ENCODE measurements at places on chromosomes 1 and 21. TPM values are rescaled to one million over a fixed set of nuclear protein-coding genes. Genes with fewer than 3 reads are reported as not detected.

GRCh38 chr1:32334864-32335534, 1.0 kb downstream of the MARCKSL1 start:
- DNase-seq, result peak; percentile 67

- no peak for DNase-seq
Observed at GRCh38 chr1:7582460-7582972, 188.6 kb upstream of the VAMP3 start.

DNA sequence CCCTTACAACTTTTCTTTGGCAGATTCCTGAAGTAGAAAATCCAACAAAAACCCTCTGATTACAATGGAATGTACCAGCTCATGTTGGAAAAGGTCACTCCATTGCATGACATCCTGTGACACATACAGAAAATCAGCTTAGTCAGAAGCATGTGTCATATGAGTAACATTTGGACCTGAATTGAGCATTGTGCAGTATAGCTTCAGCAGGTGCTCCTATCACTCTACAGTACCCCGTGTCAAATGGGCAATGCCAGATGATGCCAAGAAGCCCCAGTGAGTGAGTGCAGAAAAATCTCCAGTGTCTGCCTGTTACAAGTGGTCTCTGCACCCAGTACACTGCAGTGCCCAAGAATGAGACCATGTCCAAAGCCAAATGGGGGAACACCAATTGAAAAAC, 129.7 kb upstream of the RUNX1 start:
- no peak for DNase-seq

The AADACL4 gene
- not detected for polyA plus RNA-seq

DNA sequence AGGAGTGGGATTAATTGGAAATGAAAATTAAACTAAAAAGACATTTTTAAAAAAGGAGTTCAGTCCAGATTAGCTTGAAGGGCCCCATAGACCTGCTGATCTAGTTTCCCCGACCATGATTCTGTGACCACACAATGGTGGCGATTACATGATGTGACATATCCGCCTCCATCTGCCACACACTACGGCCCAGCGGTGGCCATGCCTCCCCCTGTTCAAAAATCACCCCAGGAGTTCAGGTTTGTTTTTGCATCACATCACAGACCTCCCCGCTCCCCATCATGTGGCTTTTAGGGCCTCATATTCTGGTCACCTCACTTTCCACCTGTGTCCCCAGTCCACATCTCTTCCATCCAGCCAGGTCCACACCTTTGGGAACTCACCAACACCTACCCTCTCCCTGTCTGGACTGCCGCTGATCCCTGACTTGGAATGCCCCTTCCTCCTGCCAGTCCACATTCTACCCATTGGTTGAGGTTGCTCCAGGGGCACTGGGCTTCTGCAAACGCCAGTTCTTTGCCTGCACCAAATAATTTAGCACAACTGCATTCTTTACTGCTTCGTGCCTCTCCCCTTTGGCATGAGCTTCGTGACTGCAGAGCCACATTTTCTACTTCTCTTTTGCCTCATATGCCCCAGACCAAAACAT, 38.9 kb downstream of the CD247 start:
- no peak for DNase-seq

The OR2G6 gene
- polyA plus RNA-seq, result not detected

GRCh38 chr1:100494393-100495084, 43.4 kb upstream of the GPR88 start:
- no peak for DNase-seq

The CLDN19 gene
- 1.5 TPM for polyA plus RNA-seq

The IFT25 gene
- polyA plus RNA-seq, result 36.0 TPM

DNA sequence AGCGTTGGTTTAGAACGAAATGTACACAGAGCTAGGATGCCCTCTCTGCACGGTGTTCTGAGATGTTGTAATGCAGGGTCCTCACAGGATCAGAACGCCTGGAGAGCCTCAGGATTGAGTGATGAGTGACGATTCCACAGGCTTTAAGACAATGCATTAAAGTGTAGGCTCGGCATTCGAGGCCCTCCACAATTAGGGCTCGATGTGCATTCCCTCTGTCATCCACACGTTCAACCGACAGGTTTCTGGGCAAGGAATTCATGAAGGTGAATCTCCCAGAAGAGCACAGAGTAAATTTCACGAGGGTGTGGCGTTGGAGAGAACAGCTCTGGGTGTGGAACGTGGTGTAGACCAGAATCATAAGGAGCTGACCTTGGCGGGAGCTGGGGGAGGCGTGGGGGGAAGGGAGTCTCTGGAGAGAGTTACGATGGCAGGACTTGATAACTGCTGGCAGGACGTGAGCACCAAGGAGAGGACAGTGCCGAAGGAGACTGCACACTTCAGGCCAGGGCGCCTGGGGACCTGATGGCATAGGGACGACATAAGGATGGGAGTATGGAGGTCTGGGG, 51.0 kb upstream of the EFHD2 start:
- DNase-seq, result no peak

The TEX38 gene
- polyA plus RNA-seq, result 0.09 TPM

GRCh38 chr1:201268604-201269151, 14.6 kb upstream of the PKP1 start:
- no peak for DNase-seq

The SLC35F3 gene
- polyA plus RNA-seq, result 0.55 TPM

Measured in large intestine (tissue), 12 donors.